ENCODE measurements at places on chromosomes 2 and 18. TPM values are rescaled to one million over a fixed set of nuclear protein-coding genes. Genes with fewer than 3 reads are reported as not detected.

SKA1 gene
- 0.26 TPM for total RNA-seq

GCG gene
- total RNA-seq = not detected

VIL1 gene
- not detected for total RNA-seq

QPCT gene
- 7.6 TPM for total RNA-seq

FBXO15 gene
- 0.13 TPM for total RNA-seq

FBLN7 gene
- total RNA-seq = under 0.01 TPM

CRYGC gene
- total RNA-seq = not detected

PSMA8 gene
- not detected for total RNA-seq

SERPINB4 gene
- 15.7 TPM for total RNA-seq

All from bronchial epithelial cell (primary cell).